GM06990 (cell line): ENCODE measurements at places on chromosomes 6 and 20.

GRCh38 chr6:15481390-15482291 is 181.2 kb downstream of the DTNBP1 start:
- DNase-seq = no peak

DNA sequence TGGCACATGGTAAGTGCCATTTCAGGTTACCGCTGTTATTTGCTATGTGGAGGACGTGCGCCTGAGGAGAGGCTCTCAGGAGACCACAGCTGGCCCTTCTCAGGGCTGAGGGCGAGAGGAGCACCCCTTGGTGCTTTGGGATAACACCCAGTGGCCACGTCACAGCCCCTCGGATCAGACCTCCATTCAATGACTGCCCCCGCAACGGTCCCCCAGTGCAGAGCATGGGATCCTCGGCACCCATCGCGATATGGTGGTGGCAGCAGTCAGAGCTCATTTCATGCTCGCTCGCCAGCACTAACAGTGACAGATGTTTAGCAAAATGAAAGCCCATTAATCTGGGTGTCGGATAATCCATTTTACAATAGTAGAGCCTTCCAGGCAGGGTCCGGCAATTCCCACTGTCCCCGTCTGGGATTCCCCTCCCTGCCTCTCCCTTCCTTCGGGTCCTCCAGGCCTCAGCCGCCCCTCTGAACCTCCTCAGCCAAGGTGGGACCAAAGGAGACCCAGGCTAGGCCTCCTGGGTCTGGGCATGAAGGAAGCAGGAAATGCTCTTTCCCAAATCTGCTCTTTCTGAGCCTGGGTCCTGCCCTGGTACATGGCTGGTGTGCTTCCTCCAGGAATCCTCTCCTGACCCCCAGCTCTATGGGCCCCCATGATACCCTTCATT is 117.1 kb downstream of the GRM4 start:
- no peak for DNase-seq

GRCh38 chr6:10586302-10586701 is 65.2 kb downstream of the GCNT2 start:
- no peak for DNase-seq

GRCh38 chr6:7163661-7164071 is 55.9 kb downstream of the RREB1 start:
- no peak for DNase-seq

DNA sequence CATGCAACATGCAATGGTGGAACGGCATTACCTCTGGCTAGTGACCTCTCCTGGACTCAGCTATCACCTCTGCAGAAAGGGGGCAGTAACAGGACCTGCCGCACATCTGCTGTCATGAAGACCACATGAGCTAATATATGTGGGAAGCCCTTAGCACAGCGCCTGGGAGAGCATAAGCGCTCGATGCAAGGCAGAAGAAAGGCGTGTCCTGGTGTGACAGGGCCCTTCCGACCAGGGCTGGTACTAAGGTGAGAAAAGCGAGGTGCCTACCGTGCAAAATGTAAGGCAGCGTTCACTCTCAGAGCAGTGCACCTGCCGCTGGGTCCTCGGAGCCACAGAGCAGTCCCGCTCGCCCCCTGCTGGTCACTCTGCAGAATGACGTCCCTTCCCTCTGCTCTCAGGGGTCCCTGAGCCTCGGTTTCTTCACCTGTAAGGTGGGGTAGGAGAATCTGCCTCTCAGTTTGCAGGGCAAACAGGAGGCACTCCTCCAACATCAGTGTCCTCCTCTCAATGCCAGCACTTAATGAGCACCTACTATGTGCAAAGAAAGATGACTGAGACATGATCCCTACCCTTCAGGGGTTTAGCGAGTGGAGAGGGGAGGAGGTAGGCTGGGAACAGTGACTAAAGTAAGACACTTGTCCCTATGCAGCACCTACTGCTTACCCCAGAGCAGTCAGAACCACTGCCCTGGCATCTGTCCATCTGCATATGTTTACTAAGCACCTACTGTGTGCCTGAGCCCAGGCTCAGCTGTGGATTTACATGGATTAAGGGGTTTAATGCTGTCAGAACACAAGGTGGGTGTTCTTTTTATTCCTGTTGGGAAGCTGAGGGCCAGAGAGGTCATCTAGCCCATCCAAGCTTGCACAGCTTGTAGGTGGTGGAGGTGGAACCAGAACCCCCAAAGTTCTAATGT is 41.1 kb upstream of the PTGIS start:
- DNase-seq = peak; percentile 69

- no peak for DNase-seq
These were observed 34.0 kb downstream of the SYNDIG1 start for GRCh38 chr20:24503352-24503931.

DNA sequence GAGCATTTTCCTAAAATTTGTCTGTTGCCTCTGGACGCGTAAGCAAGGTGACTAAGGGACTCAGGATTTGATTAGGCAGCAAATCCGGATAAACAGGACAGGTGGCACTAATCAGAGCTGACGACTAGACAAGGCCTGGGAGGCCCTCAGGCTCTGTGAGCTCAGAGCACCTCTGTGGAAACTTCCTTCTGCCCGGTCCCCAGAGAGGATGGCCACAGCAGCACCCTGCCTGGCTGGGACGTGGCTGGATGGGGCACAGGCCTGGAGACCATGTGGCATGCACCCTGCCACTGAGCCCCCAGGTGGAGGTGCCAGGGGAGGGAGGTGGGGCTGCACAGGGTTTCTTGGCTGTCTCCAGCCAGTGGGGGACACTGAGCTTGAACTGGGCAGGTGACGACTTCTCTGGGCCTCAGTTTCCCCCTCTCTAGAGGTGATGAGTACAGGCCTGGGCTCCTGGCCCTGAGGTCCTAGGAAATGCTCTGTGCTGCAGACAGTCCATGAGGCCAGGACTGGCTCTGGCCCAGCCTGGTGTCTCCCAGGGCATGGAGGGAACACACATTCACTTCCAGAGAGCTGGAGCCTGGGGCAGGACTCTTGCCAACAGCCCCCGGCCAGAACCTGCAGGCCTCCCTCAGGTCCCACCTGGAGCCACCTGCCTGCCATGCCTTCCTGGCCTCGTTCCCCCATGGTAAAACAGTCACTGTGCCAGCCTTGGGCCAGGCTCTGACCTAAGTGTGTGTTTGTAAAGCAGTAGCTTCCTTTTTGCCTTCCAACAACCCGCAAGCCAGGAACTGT is 39.6 kb upstream of the STX16 start:
- no peak for DNase-seq

- DNase-seq = no peak
These were observed 11.9 kb downstream of the PCIF1 start for GRCh38 chr20:45946149-45946970.

DNA sequence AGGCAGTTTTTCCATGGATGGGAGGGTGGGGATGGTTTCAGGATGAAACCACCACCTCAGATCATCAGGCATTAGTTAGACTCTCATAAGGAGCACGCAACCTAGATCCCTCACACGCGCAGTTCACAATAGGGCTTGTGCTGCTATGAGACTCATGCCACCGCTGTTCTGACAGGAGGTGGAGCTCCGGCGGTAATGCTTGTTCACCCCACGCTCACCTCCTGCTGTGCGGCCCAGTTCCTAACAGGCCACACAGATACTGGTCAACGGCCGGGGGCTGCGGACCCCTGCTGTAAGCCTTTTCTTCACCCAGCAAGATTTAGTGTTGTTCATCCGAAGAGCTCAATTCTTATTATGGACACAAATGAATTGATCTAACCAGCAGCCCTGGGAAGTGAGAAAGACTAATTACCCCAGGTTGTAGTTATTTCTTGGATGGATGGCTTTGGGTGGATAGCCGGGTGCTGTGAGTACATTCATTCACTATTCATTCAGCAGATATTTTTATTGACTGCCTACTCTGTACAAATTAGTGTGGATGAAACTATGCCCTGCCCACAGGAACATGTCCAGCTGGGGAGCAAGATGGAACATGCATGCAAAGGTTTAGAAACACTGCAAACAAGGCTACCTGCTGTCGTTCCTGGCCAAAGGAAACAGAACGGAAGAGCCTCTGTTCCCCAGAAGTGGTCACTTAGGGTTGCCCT is 57.2 kb downstream of the RIOK1 start:
- no peak for DNase-seq

DNA sequence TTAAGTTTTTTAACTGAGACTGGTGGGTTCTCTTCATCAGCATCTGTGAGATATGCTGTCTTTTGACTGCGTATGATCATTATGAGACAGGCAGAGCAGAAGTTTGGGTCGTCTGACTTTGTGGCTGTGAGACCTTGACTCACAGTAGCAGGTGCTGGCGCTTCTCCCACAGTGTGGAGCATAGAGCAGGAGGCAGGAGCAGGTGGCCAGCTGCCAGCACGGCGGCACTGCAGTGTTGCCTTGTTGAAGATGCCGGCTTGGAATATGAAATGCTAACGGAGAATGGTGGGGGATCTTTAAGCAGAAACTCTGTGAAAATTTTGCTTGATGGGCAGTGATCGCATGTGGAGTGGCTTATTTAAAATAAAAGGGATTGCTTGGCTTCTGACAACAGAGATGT is 105.0 kb downstream of the TIAM2 start:
- DNase-seq = no peak

DNA sequence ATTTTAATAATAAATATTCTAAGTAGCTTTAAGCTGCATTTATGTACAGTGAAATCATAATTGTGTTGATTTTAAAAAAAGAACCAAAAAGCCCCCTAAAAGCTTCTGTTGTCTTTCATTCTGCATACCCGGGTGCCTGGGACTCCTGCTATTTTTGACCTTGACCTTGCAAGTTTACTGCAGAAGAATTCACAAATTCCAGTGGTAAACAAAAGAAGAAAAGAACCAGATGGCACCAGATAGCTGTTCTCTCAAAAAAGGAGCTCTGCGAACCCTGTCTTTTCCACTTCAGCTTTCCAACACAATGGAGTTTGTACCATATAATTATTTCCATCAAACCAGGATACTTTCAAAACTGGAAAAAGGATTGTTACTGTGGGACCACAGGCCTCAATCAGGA is 363.3 kb downstream of the SMOC2 start:
- no peak for DNase-seq
